Upper lobe of right lung (tissue), 1 donor: ENCODE measurements at places on chromosomes 4 and X. TPM values are rescaled to one million over a fixed set of nuclear protein-coding genes. Genes with fewer than 3 reads are reported as not detected.
A peak's percentile ranks its signal among the peaks of the same experiment; 100 is the strongest.

DNA sequence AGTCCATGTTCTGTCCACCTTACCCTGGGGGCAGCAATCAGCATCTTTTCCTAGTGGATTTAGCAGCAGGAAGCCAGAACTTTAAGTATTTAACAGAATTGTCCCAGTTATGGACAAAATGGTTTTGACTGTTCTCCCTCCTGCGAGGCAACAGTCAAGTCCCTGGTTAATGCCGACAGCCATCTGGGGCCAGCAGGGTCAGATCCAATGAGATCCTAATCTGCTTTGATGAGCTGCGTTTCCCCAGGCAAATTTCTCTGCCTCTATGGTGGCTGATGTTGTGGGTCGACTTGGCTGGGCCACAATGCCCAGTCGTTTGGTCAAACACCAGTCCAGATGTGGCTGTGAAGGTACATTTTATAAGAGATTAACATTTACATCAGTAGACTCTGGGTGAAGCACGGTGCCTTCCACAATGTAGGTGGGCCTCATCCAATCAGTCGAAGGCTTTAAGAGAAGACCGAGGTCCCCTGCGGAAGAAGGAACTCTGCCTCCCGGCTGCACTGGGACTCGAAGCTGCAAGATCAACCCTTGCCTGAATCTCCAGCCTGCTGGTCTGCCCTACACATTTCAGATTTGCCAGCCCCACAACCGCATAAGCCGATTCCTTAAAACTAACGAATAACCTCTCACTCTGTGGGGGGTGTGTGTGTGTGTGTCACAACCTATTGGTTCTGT lies 89.0 kb upstream of the C4orf50 start:
- no peak for DNase-seq

DNA sequence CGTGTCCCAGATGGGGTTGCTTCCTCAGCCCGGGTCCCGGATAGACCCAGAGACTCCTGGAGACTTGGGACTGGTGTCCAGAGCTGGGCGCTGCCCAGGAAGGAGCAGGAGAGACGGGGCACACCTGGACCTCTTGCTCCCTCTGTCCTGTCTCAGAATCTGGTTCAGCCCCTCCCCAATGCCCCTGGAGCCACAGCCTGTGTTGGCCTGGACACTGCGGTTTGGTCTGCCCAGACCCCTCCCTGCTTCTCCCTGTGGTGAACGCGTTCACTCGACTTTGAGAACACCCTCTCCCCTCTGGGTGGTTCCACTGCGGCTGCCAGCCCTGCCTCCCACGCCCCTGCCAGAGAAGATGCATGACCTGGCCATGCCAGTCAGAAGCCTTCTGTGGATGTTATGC lies 111.1 kb downstream of the HMX1 start:
- DNase-seq: peak; percentile 52

DNA sequence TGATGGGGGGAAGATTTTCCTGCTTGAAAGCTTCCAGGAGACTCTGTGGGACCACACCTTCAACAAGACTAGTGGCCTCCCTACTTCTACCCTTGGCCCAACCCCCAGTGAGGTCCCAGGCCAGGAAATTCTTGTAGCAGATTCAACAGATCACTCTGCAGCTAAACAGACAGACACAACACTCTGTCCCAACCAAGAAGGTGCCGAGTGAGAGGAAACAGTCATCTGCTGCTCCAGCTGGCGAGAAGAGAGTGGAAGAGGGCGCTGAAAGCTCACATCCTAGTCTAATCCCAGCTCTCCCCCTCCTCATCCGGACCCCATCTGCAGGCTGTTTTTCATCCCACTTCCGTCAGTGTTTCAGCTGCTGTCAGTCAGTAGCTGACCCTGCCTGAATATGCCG lies 63.4 kb downstream of the CHRDL1 start:
- no peak for DNase-seq

DNA sequence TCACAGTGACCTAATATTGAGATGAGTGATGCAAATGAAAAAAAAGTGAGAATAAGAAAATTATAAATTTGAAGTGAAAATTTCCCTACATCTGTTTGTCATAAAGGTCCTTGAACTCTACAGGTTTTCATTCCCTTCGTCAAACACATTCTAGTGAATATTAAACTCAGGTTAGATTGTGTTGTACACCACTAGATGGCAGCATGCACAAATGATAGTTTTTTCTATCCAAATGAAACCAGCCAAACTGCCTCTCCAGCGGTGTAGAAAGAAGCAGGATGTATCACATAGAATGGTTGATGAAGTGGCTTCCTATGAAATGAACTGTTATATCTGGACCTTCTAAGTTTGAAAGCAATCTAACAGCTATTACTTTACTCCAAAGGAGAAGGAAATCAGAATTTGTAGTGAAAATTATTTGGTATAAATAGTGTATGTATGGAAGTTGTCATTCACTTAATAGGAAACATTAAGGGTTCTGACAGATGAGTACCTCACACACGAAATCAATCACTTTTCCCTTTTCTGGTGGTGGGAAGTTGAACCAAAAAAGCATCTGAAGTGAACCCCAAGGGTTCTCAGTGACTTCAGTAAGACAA lies 382.7 kb downstream of the UNC5C start:
- no peak for DNase-seq

GRCh38 chr4:14347526-14347925 lies 654.8 kb upstream of the CPEB2 start:
- no peak for DNase-seq

DNA sequence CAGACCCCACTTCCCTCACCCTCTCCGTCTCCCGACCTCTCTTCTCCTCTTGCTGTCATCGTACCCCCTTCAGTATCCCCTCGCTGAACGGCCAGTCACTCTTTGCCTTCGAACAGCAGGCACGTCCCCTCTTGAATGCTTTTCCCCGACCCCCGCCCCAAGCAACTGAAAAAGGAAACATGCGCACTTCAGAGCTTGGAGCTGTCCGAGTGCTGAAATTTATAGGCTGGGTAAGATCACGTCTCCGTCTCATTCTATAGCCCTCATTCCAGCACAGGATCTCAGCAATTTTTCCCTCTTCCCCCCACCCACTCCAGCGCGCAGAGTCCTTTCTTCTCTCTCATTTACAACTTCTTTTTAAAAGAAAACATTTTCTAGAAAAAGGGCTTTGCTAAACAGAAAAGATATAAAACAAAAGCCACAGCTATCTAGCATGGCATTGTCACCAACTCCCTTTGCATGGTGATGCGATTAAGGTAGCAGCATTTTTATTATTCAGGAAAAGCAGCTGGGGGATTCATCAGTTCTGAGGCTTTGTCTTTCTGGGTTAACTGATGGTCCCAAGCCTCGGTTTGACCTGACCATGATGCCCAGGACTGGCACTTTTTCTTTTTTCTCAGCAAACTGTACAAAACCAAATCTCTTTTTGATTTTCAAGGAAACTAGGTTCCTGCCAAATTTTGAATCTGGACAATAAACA lies at the start of gene GLRA2:
Gene GLRA2, plus strand, starts transcription at position 247 of the 700 bp plus-strand sequence. CDS start 522 bp downstream, outside the sequence.
- no peak for DNase-seq

DNA sequence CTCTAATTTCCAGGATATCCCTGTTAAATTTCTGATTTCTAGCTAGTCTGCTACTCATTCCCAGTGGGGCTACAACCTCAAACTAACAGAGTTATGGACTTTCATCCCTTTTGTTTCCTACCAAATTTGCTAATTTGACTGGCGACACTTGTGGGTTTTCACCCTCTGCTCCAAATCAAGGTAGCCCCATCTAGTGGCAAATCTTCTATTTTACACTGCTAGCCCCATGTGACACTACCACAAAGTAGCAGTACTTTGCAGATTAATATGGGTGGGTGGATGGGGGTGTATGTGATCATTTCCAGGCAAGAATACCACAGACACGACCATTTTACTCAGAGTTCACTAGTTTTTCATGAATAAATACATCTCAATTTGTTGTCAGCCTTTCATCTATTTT lies 150.3 kb downstream of the MSL3 start:
- DNase-seq: no peak

GRCh38 chrX:41919870-41920269 lies 3.5 kb downstream of the CASK start:
- no peak for DNase-seq

GRCh38 chrX:13283950-13284546 lies 35.8 kb downstream of the ATXN3L start:
- no peak for DNase-seq

- DNase-seq: no peak
Observed at GRCh38 chr4:186839122-186840037, 115.7 kb upstream of the FAT1 start.

GRCh38 chrX:125219852-125220251 lies 99.8 kb upstream of the TEX13C start:
- no peak for DNase-seq

Gene XPNPEP2
- total RNA-seq: 0.93 TPM

Gene MAPK10
- total RNA-seq: 23.6 TPM

Gene XKRX
- total RNA-seq: 8.4 TPM

Gene SPANXD
- not detected for total RNA-seq

Gene CXCL1
- total RNA-seq: 8.2 TPM
